ENCODE measurements at places on chromosomes 2 and 18.

DNA sequence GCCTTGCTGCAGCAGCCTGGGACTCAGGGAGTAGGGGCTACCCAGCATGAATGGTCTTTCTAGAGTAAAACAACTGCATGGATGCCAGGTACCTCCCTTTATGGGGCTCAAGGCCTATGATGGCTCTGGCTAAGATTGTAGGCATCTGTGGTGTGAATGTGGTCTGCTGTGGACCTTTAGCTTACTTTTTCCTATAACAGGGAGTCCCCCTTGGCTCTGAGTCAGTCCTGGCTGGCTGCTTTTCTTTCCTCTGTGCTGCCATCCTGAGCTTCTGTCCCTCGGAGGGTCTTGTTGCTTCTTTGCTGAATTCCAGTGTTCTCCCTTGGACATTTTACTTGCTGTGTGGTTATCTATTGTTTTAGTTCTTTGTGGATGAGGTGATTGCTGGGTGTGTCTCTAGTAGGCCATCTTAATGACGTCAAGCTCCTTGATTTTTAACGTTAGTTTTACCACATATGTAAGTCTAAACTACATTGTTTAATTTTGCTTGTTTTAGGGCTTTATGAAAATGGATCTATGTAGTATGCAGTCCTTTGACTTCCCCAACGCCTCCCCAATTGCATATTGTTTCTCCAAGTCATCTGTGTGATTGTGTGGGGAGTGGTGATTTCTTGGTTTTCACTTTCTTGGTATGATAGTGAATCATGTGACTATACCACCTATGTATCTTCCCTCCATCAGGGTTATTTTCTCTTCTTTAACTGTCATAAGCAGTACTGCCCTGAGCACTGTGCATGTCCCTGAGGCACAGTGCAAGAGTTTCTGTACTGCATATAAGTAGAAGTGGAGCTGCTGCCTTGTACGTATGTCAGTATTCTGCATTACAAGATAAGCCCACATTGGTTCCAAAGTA is 92.4 kb downstream of the NCK2 start:
- DNase-seq: no peak

- DNase-seq: no peak
Measured at GRCh38 chr2:226423498-226423960, 376.1 kb downstream of the IRS1 start.

DNA sequence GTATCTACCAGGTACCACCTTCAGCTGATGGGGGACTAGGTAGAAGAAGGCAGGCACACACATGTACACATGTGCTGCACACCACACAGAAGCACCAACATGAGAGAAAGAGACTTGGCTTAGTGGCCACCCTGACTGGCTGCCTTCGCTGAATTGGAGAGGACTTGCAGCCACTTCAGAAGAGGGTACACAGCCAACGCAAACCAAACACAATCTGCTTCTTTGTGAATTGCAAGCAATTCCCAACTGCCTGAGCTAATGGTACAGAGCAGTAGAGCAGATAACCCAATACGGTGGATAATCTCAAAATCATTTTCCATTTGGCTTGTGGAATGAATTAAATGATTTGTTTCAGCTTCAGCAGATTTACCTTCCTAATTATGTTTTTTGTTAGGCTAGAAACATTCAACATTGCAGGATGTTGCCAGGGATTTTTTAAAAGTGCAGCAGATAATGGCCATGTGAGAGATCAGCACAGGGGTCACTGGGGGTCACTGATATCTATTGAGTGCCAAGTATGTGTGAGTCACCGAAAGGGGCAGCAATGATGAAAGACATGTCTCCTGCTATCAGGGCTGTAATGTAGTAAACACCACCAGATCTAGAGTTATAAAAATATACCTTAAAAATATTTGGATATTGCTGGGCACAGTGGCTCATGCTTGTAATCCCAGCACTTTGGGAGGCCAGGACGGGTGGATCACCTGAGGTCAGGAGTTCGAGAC is 652.6 kb downstream of the BCL11A start:
- DNase-seq: no peak

DNA sequence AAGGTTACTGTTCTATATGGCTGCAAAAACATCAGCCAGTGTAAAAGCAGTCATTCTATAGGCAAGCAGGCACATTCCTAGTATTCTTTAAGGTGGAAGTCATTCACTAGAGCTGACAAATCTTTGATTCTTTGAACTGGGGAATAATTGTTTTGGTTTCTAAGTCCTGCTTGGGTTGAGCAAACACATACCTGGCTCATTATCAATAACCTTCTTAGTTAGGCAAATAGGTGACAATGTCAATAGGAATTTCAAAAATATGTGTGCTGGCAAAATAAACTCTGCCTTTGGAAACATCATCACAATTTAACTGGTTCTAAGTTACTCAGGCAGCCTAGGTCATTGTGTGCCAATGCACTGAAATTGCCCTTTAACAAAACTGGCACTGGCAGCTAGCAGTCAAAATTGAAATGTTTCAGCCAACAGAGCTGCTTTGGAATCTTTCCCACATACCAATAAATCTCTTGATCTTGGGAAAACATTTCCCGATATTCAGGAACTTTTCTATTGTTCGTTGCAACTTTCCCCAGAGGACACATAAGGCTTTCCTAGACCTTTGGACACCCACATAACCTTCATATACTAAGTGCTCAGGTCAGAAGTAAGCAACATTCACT is 402.0 kb upstream of the MMADHC start:
- no peak for DNase-seq

- DNase-seq: no peak
Measured at GRCh38 chr18:58806826-58807714, 57.6 kb upstream of the ZNF532 start.

DNA sequence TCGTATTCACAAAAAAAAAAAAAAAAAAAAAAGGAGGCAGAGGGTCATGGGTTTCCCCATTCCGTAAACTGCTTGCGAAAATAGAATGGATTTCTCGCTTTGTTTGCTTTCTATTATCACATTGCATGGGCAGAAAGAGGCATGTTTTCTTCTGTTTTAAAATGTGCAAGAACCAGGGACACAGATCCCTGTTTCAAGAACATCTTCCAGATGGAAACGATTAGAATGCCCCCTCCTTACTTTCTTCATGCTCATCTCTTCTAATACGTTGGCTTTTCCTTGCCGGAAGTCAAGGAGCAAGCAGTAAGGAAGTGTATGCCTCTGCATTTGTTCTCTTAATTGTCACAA is 51.0 kb upstream of the ZNF516 start:
- DNase-seq: no peak

GRCh38 chr2:74725287-74725686 is 71.2 kb downstream of the SEMA4F start:
- DNase-seq: no peak

GRCh38 chr2:101040761-101041160 is 38.7 kb downstream of the RPL31 start:
- DNase-seq: no peak

DNA sequence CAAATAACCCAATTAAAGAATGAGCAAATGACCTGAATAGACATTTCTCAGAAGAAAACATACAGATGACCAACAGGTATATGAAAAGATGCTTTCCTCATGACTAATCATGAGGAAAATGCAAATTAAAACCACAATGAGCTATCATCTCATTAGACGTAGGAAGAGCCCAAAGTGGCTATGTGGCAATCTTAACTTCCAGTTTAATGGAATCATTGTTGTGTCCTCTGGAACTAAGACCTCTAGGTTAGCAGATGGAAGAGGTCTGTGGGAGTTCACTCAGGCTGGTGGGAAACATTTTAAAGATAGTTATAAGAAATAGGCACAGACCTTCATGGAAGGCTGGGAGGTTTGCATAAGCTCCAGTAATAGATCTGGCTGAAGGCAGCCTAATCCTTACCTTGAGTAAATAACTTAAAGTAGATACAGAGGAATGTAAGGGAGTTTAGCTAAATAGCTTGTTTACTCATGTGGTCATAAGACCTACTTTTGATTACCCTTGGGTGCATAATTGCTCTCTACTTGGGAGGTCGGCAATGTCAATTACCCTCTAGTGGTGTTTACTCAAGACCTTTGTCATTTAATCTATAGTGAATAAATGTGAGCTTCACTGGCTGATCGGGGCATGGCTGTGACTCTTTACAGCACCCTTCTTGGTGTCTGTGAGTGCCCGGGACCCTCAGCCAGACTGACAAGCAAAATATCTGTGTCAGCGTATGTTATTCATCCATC is 119.0 kb downstream of the GULP1 start:
- no peak for DNase-seq

Data from C1 segment of cervical spinal cord (tissue), 14 donors.